Natural killer cell (primary cell): ENCODE measurements at places on chromosomes 13 and 19. TPM values are rescaled to one million over a fixed set of nuclear protein-coding genes. Genes with fewer than 3 reads are reported as not detected.

DNA sequence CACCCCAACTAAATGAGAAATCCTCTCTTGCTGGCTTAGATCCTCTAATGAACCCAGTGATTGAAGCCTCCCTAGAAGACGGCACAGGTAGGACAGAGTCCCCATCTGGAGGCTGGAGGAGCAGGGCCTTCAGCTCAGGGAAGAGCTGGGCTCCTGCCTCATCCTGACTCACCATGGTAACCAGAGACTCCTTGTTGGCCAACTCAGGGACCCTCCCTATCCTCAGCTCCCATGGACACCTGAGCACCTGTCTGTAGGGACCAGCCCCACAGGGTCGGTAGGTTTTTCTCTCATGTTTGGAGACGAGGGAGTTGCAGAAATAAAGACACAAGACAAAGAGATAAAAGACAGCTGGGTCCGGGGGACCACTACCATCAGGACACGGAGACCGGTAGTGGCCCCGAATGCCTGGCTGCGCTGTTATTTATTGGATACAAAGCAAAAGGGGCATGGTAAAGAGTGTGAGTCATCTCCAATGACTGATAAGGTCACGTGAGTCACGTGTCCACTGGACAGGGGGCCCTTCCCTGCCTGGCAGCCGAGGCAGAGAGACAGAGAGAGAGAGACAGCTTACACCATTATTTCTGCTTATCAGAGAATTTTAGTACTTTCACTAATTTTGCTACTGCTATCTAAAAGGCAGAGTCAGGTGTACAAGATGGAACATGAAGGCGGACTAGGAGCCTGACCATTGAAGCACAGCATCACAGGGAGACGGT is 26.6 kb downstream of the SIGLEC7 start:
- no peak for DNase-seq

DNA sequence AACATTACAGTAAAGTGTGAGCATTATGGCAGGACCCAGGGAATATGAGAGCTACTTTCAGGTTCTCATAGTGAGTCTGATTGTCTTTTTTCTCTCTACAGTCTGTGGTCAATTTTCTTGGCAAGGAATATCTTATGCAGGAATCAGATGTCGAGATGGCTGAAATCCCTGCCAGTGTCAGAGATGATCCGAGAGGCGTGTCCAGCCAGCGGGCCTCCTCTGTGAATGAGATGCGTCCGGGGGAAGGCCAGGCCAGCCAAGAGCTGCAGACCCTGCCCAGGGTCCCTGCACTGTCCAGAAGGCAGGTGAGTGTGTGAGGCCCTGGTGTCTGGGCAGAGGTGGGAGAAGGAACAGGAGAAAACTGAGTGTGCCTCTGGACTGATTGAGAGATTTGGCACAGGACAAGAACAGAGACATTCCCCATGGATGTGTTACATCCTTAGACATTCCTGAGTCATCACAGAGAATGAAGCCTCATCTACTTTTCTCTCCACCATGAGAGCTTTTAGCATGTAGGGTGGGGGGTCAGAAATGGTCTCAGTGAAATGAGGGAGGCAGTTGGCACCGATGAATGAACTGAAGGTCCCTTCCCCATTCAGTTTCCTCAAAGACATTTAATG is 27.3 kb upstream of the EDDM13 start:
- DNase-seq: no peak

- no peak for DNase-seq
These were observed 126.4 kb downstream of the TNFRSF19 start for GRCh38 chr13:23696610-23697009.

GRCh38 chr13:110802260-110802659 is 88.8 kb downstream of the ING1 start:
- DNase-seq: no peak

DNA sequence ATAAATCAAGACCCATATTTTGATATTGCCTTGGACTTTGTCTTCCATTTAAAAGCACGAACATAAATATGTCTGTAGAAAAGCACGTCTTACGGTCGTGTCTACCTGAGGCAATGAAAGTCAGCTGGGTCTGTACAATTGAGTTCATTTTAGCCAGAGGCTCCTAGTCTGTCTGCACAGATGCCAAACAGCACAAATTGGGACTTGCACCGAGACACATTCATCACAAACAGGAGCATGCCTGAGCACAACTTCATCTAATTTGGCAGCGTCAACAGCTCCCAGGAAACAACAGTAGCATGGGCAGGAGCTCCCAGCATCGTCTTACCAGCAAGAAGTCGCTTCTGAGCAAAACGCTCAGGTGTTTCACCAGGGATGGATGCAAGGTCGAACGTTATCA is 687.0 kb downstream of the EFNB2 start:
- DNase-seq: no peak

DNA sequence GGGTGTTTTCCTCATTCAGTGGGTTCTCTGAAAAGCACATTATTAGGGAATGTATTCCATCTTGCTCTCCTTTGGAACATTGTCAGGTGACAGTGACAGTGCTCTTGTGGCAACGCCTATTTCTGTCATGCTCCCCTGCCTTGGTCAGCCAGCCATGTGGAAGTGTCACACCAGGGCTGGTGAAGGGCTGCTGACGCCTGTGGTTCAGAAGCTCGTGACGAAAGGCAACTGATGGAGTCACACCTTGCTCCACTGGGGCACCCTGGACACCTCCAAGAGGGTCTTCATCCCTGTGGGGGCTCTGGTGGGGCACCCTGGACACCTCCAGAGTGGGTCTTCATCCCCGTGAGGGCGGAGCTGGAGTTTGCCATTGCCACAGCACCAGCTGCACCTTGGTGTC is 68.9 kb upstream of the GPR183 start:
- DNase-seq: no peak

- DNase-seq: no peak
These were observed 8.9 kb upstream of the SLC15A1 start for GRCh38 chr13:98761126-98761985.

GRCh38 chr19:30676990-30677679 is 305.0 kb downstream of the ZNF536 start:
- no peak for DNase-seq

IGFL3 gene
- total RNA-seq: not detected

IL11 gene
- 0.27 TPM for total RNA-seq

OR7C1 gene
- total RNA-seq: not detected

ARID3A gene
- total RNA-seq: 15.9 TPM

LRG1 gene
- total RNA-seq: not detected
